AG09309 (cell line): ENCODE measurements at places on chromosomes 1 and 21.

DNA sequence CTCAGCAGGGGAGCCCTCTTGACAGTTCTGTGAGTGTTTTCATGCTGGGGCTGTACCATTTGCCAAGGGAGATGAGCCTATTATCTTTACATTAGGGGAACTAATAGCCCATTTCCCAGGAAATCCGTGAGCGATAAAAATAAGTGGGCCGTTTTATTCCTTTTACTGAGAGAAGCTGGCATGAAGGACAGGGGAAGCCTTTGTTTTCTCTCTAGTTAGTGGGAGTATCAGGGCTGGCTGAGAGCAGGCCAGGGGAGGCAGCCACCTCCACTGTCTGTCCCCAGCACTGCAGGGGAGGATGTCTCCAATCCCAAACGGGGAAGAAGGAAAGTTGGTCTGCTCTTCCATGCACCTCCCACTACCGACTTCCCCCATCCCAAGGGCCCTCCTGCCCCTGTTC lies 2.5 kb downstream of the UBL4B start:
- DNase-seq, result no peak

DNA sequence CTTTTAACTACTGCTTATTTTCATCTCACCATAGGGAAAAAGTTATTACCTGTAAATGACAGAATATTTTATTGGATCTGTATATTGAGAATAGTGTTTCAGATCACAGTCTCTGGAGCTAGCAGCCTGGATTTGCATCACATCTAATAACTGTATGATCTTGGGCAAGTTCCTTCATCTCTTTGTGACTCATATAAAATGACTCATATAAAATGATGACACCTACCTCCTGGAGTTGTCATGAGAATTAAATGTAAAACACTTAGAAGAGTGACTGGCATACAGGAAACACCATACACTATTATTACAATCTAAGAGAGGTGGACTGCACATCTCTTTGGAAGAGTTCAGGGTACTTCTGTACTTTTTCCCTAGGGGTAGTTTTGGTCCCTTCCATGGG lies 421.3 kb downstream of the NEGR1 start:
- DNase-seq, result peak; percentile 50

GRCh38 chr1:156122519-156123355 lies 8.2 kb downstream of the LMNA start:
- DNase-seq, result no peak

GRCh38 chr1:5151511-5151910 lies 497.1 kb downstream of the AJAP1 start:
- no peak for DNase-seq

GRCh38 chr1:202072211-202072765 lies 50.4 kb upstream of the GPR37L1 start:
- no peak for DNase-seq
